ENCODE measurements at places on chromosomes 13 and 19.

DNA sequence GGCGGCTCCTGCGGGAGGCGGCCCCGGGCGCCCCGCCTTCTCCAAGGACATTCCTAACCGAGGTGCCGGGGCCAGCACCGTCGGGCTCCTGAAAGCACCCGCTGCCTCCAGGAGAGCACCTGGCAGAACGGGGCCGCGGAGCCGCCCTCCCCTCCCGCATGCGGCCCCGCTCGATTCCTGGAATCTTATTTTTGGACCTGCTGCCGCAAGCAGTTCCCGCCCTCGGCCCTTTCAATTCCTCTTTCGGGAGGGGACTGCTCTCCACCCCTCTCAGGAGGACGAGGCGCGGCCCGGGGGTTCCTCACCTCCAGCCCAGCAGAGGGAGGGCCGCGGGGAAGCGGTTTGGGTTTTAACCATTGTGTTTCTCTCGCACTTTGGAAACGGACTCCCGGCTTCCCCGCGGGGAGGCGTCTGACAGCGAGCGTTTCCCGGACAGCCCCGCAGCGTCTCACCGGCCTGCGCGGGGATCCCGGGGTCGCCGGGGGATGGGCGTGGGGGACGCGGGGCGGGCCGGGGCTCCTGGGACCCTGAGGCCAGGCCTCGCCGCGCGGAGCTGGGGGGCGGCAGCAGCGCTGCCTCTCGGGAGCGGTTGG is 849 bp downstream of the GAS6 start:
- DNase-seq, result no peak

GRCh38 chr13:29749401-29750182 is 100.8 kb downstream of the UBL3 start:
- DNase-seq, result peak; percentile 12

DNA sequence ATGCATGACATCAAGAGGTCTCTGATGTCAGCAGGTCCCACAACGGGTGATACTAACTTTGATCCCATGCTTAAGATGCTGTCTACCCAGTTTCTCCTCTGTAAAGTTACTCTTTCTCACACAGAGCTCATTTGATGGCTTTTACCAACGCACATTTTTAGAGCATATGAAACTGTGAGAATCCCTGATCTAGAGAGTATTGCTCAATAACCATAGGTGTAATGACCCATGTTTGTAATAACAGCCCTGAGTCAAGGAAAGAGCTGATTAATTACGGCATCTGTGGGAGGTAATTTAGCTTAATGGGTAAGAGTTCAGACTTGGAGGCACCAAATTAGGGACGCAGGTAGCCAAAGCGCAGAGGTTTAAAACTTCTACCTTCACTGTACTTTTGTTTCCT is 18.0 kb upstream of the IZUMO2 start:
- no peak for DNase-seq

- DNase-seq, result peak; percentile 30
Measured at GRCh38 chr19:46082728-46083050, 41.8 kb downstream of the IGFL3 start.

DNA sequence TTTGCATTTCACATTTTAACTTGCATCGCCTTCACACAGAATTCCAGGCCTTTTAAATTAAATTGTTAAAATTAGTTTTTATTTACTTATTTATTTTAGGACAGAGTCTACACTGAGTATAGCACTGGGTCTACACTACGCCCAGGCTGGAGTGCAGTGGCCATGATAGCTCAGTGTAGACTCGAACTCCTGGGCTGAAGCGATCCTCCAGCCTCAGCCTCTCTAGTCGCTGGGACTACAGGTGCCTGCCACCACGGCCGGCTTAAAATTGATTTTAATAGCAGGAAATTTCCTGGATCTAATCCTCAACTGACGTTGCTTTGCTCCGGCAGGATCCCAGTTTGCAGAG is 301 bp upstream of the ZNF610 start:
- DNase-seq, result no peak

DNA sequence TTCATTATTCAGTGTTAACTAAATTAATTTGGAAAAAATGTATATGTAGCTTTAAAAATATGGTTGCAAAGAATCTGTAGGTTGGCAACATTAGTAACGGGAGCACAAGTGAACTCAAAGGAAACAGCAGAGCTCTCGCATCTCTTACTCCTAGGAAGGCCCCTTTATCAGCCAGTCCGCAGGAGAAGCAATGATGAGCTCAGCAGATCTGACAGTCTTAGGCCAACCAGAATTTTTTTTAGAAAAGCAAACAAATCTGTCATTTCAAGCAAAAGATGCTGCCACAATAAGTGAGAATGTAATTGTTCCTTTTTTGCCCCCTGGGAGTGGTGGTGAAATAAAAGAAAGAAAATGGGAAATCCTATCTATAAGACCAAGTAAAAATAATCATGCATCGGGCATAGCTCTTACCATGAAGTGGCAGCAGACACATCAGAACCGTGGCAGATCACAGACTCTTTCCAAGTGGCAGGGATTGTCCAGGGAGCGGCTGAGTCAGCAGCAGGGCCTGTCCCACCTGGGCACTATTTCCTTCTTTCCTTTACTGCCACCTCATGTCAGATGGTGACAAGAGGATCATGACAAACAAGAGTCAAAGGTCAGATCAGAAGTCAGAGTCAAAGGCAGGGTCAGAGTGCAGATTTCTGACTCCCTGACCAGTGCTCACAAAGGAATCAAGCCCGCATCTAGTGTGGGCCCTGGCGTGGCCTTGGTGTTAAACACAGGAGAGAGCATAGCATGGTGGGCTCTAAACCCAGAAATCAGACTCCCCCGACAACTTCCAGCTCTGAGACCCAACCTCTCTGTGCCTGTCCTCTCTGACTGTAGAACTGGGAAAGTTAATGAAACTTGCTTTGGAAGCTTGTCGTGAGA is 84.0 kb upstream of the MTIF3 start:
- DNase-seq, result no peak

- DNase-seq, result no peak
Measured at GRCh38 chr13:109572389-109572788, 214.0 kb downstream of the IRS2 start.

GRCh38 chr19:45076029-45076850 is at the start of gene ZNF296:
Gene ZNF296 (minus strand): TSS chr19:45076478. CDS start chr19:45076373, 105 bp downstream.
- no peak for DNase-seq

- no peak for DNase-seq
Measured at GRCh38 chr19:2758601-2759313, 18.9 kb upstream of the SLC39A3 start.

DNA sequence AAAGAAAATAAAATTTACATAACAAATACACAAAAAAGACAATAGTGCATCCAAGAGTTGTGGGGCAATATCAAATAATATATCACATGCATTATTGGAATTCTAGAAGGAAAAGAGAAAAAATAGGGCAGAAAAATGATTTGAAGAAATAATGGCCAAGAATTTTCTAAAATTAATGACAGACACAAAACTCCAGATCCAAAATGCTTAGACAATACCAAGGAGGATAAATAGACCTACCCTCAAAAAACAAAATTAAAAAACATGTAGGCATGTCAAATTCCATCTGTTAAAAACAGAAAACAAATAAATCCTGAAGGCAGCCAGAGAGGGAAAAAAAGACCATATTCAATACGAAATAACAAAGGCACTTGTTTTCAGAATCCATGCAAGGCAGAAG is 191.5 kb upstream of the ZNF536 start:
- DNase-seq, result no peak

GRCh38 chr13:106528718-106529414 is 6.6 kb downstream of the EFNB2 start:
- DNase-seq, result no peak

GRCh38 chr19:17590866-17591265 is 35.4 kb downstream of the COLGALT1 start:
- DNase-seq, result no peak

GRCh38 chr13:104534847-104535246 is 1468.6 kb upstream of the SLC10A2 start:
- no peak for DNase-seq

GRCh38 chr13:52010890-52011631 is at the start of gene ATP7B:
Gene ATP7B (minus strand): TSS chr13:52011450. CDS start chr13:52011337, 113 bp downstream.
- no peak for DNase-seq

GRCh38 chr13:50916701-50917184 is 7.2 kb downstream of the RNASEH2B start:
- no peak for DNase-seq

GRCh38 chr19:2782329-2782935 is 641 bp downstream of the SGTA start:
- DNase-seq, result no peak

DNA sequence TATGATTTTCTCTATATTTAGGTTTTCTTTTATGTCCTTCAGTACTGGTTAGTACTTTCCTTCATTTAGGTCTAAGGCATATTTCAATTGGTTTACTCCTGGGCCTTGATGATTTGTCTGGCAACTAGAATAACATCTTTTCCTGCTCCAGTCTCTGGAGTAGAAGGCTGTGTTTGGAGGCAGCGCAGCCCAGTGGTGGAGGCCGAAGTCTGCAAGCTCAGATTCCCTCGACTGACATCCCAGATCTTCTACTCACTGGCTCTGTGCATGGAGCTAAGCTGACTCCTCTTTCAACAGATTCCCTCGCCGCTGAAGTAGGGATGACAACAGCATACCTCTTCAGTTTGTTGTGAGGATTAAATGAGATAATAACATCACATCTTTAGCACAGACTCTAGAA is 141.0 kb downstream of the RAP2A start:
- peak; percentile 25 for DNase-seq

GRCh38 chr19:47786566-47786965 is 8.1 kb downstream of the SELENOW start:
- no peak for DNase-seq

- DNase-seq, result peak; percentile 6
Measured at GRCh38 chr13:112725346-112726015, 35.6 kb downstream of the ATP11A start.
